Gastrocnemius medialis (tissue), 4 donors: ENCODE measurements at places on chromosomes 6 and 20. TPM values are rescaled to one million over a fixed set of nuclear protein-coding genes. Genes with fewer than 3 reads are reported as not detected.

The SLA2 gene
- not detected for total RNA-seq

The TRIM31 gene
- total RNA-seq = not detected

The SYNDIG1 gene
- total RNA-seq = 1.3 TPM

The SCP2D1 gene
- total RNA-seq = not detected

The RNF217 gene
- 14.0 TPM for total RNA-seq

The SRC gene
- total RNA-seq = 2.3 TPM

The ECT2L gene
- not detected for total RNA-seq

The IYD gene
- not detected for total RNA-seq

DNA sequence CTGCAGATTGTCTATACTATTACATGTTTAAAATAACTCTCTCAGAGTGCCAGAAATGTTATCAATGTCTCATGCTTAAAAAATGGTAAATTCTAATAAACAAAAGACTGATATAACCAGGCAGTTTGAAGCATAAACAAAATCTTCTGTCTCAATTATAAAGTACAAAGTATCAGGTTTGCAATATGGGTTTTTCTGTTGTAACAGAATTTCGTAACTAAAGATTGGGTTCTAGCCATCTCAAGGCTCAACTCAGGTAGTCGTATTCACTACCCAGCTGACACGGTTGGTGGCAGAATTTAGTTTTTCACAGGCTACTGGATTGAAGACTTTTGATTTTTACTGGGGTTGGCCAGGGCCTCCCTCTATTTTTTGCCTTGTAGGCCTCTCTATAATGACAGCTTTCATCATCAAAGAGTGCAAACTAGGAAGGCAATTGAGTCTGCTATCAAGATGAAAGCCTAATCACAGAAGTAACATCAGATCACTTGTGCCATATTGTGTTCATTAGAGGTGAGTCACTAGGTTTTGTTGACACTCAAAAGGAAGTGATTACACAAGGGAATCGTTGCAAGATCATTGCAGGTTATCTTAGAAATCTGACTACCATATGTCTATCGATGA is 3.6 kb downstream of the CYP39A1 start:
- DNase-seq = no peak

- DNase-seq = no peak
Measured at GRCh38 chr6:161232010-161232409, 41.9 kb downstream of the AGPAT4 start.

- no peak for DNase-seq
Measured at GRCh38 chr20:47770935-47771334, 14.3 kb downstream of the SULF2 start.

GRCh38 chr6:111502154-111502553 is 19.1 kb upstream of the REV3L start:
- no peak for DNase-seq

GRCh38 chr6:168147205-168147738 is 68.3 kb upstream of the FRMD1 start:
- DNase-seq = no peak

GRCh38 chr20:44336725-44337380 is at the start of gene R3HDML:
R3HDML (plus strand) TSS chr20:44337043; CDS start chr20:44337158, 115 bp downstream.
- DNase-seq = no peak

GRCh38 chr20:31667315-31668285 is 29.9 kb downstream of the COX4I2 start:
- no peak for DNase-seq

GRCh38 chr6:37177077-37177934 is 7.4 kb downstream of the PIM1 start:
- no peak for DNase-seq

DNA sequence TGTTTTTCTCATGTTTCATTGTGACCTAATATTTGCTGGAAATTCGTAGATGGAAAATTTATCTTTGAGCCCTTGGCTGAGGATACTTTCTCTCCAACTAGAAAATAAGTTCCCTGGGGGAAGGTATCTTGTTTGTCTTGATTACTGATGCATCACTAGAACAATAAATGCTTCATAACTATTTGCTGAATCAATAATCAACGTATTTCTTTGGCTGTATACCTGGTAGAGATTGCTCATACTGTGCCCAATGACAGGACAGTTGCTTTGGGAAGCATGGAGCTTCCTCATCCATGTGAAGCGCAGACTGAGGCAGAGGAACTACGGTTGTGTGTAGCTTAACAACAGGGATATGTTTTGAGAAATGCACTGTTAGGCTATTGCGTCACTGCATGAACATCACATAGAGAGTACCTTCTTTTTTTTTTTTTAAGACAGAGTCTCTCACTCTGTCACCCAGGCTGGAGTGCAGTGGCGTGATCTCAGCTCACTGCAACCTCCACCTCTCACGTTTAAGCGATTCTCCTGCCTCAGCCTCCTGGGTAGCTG is 34.2 kb upstream of the RPN2 start:
- DNase-seq = no peak

GRCh38 chr6:34146801-34147592 is 1.1 kb upstream of the GRM4 start:
- no peak for DNase-seq

GRCh38 chr6:97000138-97000537 is 75.6 kb downstream of the KLHL32 start:
- no peak for DNase-seq

DNA sequence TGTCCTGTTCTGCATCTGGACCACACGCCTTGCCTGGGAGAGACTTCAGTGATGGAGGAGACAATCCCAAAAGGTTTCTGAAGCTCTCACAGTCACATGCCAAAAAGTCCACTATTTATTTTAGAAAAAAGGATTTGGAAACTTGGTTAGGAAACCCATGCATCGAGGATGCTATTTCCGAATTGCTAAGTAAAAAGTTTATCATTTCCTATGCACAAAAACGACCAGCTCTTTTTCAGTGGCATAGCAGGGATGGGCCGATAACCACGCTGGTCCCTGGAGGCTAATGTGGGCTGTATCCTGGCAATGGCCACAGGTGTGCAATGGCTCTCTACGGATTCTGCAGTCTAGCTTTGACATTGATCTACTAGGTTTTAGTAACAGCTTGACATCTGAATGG is 33.9 kb downstream of the RAMACL start:
- DNase-seq = no peak

- no peak for DNase-seq
Measured at GRCh38 chr20:17758512-17758911, 58.7 kb downstream of the BANF2 start.
